ENCODE measurements at places on chromosomes 2 and 18.

- no peak overlapping the region for H3K4me3 ChIP-seq
- H3K27ac ChIP-seq: no peak overlapping the region
- no peaks in the 10 kb centered on the region for H3K27me3 ChIP-seq
Observed at GRCh38 chr18:49728542-49728941, 84.8 kb downstream of the ACAA2 start.

GRCh38 chr2:38148501-38148900 lies 72.5 kb upstream of the CYP1B1 start:
- H3K27ac ChIP-seq: no peak overlapping the region
- peaks cover 3% of the 10 kb centered on the region for H3K36me3 ChIP-seq
- peaks cover 6% of the 10 kb centered on the region for H3K4me1 ChIP-seq
- H3K27me3 ChIP-seq: no peaks in the 10 kb centered on the region

- H3K36me3 ChIP-seq: no peaks in the 10 kb centered on the region
- H3K4me1 ChIP-seq: no peaks in the 10 kb centered on the region
- peaks cover 32% of the 10 kb centered on the region for H3K27me3 ChIP-seq
Observed at GRCh38 chr2:109084341-109084740, 44.7 kb upstream of the SH3RF3 start.

- H3K36me3 ChIP-seq: no peaks in the 10 kb centered on the region
- peaks cover 10% of the 10 kb centered on the region for H3K4me1 ChIP-seq
- no peak overlapping the region for H3K27ac ChIP-seq
- H3K4me3 ChIP-seq: peak overlapping the region; percentile 94
Observed at GRCh38 chr2:71226096-71226964, 573 bp downstream of the PAIP2B start.

- no peak overlapping the region for H3K4me3 ChIP-seq
- no peak for DNase-seq
- no peaks in the 10 kb centered on the region for H3K27me3 ChIP-seq
- H3K27ac ChIP-seq: no peak overlapping the region
Observed at GRCh38 chr2:23777826-23778225, 149.1 kb downstream of the ATAD2B start.

DNA sequence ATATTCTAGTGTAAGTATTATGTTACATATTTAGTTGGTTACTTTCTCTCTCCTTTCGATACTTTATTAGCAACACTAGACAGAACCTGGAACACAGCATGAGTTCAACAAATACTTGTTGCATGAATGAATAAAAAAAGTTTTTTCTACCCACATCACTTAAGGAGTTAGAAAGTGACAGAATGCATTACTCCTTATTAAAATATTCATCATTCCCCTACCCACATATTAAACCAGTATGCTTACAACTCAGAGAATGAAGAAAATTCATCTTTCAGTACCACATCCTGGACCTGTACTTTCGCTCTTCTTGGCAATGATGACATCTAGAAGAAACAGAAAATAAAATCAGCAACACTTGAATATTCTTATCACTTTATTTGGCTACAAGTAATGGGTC lies 6.0 kb downstream of the SRBD1 start:
- H3K27me3 ChIP-seq: no peaks in the 10 kb centered on the region
- no peak overlapping the region for H3K4me3 ChIP-seq
- no peaks in the 10 kb centered on the region for H3K4me1 ChIP-seq
- DNase-seq: no peak

Measured in mesenchymal stem cell (in vitro differentiated cells and primary cell).